ENCODE measurements at places on chromosomes 6 and 20. TPM values are rescaled to one million over a fixed set of nuclear protein-coding genes. Genes with fewer than 3 reads are reported as not detected.

Gene OR2H1
- total RNA-seq, result not detected

Gene MUCL3
- 0.15 TPM for total RNA-seq

Gene AVP
- not detected for total RNA-seq

Gene MACROD2
- 0.51 TPM for total RNA-seq

Gene MYLK4
- 0.09 TPM for total RNA-seq

Gene SH3BGRL2
- total RNA-seq, result 0.32 TPM

Gene ISM1
- total RNA-seq, result 0.18 TPM

Gene DBNDD2
- total RNA-seq, result 23.8 TPM

Gene CCN6
- not detected for total RNA-seq

Gene OXT
- not detected for total RNA-seq

Gene CGAS
- total RNA-seq, result 4.5 TPM

Gene SCAF8
- total RNA-seq, result 18.6 TPM

Gene CENPQ
- 5.8 TPM for total RNA-seq

Gene RIPOR3
- not detected for total RNA-seq

Gene SKIC2
- 23.7 TPM for total RNA-seq

Gene IL22RA2
- total RNA-seq, result not detected

Gene CARMIL1
- 10.3 TPM for total RNA-seq

Gene SLC4A11
- 15.6 TPM for total RNA-seq

Gene GPR63
- total RNA-seq, result 0.30 TPM

Data from A549 treated with dexamethasone at 1 μM for 4 hours (cell line).